GM06990 (cell line): ENCODE measurements at places on chromosomes 12 and 14.

- DNase-seq, result no peak
Measured at GRCh38 chr14:25887251-25887878, 710.5 kb downstream of the NOVA1 start.

GRCh38 chr12:106205208-106206069 lies 42.4 kb downstream of the CKAP4 start:
- no peak for DNase-seq

DNA sequence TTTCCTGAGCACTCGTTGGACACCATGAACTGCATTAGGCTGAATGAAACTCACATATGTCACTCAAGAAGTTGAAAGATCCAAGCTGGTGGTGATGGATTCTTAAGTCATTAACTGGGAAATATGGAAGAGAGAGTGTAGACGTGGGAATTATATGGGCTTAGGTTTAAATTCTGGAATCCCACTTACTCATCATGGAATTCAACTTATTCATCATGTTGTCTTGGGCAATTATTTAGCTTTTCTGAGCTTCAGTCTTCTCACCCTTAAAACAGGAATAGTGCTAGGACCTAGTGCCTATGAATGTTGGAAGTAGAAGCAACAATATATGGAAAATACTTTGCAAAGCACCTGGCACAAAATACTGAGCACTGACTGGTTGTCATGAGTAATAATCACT lies 292.4 kb upstream of the TBX3 start:
- DNase-seq, result no peak

DNA sequence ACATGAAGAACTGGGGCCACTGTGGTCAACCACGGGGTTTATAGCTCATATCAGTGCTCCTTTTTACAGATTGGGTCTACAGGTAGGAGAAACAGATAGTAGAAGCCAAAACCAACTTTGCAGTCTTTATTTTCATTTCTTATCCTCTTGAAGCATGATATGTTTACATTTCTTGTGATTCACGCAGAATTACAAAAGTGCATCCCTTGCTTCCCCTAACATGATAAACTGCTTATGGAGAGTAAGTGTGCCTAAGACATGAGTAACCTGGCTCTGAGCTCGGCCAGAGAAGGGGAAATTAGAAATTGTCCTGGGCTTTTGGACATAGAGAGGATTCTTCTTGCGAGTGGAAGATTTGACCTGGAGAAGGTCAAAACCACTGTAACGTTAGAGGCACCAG lies 18.4 kb downstream of the PWP1 start:
- DNase-seq, result no peak

GRCh38 chr12:94265966-94266745 lies 117.8 kb downstream of the PLXNC1 start:
- no peak for DNase-seq
